ENCODE measurements at places on chromosomes 4 and X. TPM values are rescaled to one million over a fixed set of nuclear protein-coding genes. Genes with fewer than 3 reads are reported as not detected.

The UNC5C gene
- total RNA-seq: 11.2 TPM

The PPEF2 gene
- total RNA-seq: 0.32 TPM

The CEP135 gene
- 13.5 TPM for total RNA-seq

The SPANXN4 gene
- total RNA-seq: not detected

The FAM13A gene
- 27.8 TPM for total RNA-seq

DNA sequence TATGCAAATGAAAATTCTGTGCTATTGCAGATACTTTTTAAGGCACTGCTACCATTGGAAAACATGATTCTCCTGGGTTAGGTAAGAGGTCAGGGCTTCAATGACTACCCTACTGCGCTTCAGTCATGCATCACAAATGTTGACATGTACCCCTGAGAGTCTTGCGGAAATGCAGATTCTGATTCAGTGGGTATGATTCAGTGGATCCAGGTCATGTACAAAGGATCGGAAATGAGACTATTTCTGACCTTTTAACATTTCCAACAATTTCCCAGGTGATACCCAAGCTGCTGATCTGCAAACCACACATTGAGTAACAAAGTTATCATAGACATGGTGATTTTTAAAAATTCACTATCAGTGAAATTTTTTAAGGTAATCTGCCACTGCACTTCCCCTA lies 62.6 kb downstream of the DDX53 start:
- no peak for DNase-seq

DNA sequence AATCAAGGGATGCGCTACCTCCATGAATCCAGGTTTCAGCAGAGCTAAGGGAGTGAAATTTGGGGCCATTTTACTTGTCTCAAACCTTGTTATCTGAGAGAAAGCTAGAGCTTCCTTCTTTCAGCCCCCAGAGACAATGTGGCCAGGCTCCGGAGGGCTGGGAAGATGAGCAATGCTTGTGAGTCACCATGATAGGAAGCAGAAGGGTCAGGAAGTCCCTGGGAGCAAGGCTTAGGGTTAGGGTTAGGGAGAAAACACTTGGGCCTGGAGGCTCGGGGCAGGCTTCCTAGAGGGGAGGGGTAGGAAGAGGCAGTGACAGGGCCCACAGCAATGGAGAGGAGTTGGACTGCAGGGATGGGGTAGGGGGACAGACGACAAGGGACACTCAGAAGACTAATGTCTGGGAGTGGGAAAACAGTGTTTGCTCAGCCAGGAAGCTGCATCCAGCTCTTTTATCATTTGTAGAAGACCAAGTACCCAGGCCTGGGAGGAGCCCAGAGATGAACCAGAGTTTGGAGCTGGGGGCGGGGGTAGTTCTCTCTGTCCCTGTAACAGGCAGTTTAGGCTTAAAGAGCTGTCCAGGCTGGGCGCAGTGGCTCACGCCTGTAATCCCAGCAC lies 16.4 kb upstream of the PORCN start:
- DNase-seq: no peak

GRCh38 chrX:39440799-39441284 lies 639.6 kb downstream of the MID1IP1 start:
- no peak for DNase-seq

GRCh38 chrX:55524487-55524886 lies 34.8 kb upstream of the USP51 start:
- DNase-seq: no peak

- DNase-seq: no peak
Observed at GRCh38 chr4:105208561-105208960, 61.9 kb downstream of the TET2 start.

GRCh38 chr4:166308647-166309046 lies 435.6 kb downstream of the TLL1 start:
- DNase-seq: no peak

All from aorta (tissue), 5 donors.